ENCODE measurements at places on chromosomes 12 and 14.

DNA sequence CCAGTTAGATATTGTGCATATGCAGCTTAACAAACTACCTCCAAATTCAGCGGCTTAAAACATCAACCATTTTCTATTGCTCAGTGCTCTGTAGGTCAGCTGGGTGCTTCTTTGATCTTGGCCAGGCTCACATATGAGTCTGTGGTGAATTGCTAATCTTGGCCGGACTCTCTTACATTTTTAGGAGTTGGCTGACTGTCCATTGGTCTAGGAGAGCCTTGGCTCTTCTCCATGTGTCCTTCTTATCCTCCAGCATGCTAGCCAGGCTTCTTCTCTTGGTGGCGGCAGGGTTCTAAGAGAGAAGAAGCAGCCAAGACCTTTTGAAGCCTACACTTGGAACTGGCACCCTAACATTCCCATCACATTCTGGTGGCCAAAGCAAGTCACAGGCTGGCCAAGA, 174.3 kb upstream of the PWP1 start:
- no peak for DNase-seq

- no peak for DNase-seq
Measured at GRCh38 chr12:105522166-105522825, 191.8 kb downstream of the C12orf75 start.

GRCh38 chr14:74959596-74960180, 4.3 kb upstream of the PGF start:
- no peak for DNase-seq

- DNase-seq: no peak
Measured at GRCh38 chr12:98793121-98793520, 148.0 kb downstream of the APAF1 start.

- DNase-seq: no peak
Measured at GRCh38 chr14:98122527-98122926, 1149.5 kb downstream of the BCL11B start.

GRCh38 chr12:104951759-104952509, 6.2 kb downstream of the SLC41A2 start:
- DNase-seq: no peak

DNA sequence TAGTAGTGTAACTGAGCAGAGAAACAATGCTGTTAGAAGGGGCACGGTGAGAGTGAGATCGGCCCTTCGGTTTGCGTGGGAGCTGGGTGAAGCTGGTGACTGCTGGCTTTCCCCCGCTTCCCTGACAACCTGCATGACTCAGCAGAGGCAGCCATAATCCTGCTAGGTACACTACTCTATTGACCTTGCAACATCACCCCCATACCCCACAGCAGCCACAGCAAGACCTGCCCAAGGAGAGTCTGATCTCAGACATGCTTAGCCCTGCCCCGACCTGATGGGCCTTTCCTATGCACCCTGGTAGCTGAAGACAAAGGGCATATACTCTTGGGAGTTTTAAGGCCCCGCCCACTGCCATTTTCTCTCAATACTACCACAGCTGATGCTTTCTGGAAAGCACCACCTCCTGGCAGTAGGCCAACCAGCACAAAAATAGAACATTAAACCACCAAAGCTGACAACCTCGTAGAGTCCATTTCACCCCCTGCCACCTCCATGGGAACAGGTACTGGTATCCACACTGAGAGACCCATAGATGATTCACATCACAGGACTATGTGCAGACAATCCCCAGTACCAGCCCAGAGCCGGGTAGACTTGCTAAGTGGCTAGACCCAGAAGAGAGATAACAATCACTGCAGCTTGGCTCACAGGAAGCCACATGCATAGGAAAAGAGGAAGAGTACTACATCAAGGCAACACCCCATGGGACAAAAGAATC, 75.9 kb upstream of the RGS6 start:
- no peak for DNase-seq

DNA sequence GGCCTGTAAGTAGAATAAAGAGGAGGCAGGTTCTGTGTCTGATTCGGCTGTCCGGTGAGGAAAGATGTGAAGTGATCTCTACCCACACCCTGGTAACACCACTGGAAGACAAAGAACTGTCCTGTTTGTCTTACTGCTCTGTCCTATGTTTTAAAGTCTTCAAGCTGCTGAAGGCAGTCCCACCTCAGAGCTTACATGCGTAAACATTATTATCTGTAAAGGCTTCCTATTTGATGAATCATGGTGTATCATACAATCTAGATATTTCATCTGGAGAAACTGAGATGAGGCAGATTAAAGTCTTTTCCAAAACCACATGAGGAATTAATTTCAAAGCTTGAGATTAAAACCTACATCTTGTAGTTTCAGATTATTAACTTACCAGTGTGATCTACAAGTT, 427.6 kb downstream of the ZFP36L1 start:
- no peak for DNase-seq

DNA sequence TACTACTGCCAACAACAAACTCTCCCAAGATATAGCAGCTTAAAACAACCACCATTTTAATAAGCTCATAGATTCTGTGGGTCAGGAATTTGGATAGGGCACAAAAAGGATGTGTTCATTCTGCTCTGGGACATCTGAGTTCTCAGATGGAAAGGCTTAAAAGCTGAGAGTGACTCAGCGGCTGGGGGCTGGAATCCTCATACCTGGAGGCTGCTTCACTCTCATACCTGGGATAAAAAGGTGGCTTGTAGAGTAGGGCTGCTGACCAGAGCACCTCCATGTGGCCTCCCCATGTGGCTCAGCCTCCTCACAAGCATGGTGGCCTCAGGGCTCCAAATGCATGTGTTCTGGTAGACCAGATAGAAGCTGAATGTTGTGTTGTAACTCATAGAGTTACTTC, 20.2 kb upstream of the PELI2 start:
- no peak for DNase-seq

- DNase-seq: no peak
Measured at GRCh38 chr12:26244503-26244902, 49.1 kb downstream of the SSPN start.

- DNase-seq: no peak
Measured at GRCh38 chr12:106987846-106988245, 900 bp upstream of the MTERF2 start.

DNA sequence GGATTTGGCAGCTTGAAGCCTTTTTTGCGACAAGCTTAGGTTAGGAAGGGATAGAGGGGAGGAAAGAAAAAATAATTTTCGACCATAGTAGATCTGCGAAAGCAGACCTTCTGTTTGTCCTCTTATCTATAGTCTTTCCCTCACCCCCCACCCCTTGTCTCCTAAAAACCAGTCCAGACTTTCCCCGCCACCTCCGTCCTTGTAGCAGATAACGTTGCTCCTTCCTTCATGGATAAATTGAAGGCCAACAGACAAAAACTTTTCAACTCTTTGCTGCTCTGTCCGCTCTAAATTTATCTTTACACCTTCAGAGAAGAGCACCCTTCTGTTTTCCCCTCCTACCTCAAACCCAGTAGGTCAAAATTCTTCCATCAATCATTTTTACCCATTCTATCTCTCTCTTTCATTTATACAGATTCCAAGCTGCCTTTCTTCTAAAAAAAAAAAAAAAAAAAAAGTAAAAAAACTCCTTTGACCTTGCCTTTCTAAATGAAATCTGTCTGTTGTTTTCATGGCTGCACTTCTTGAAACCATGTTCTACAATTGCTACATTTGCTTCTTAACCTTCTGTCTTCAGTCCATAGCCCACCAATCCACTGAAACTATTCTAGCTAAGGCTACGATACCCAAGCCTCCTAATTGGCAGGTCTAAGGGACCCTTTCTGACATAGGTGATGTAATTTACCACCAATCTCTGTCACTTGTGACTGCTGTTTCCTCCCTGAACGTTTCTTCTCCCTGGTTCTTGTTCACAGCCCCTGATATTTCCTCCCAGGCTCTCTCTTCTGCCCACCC, 11.1 kb upstream of the NEMF start:
- DNase-seq: no peak

GRCh38 chr12:107355004-107355565, 261.7 kb upstream of the CRY1 start:
- DNase-seq: no peak

DNA sequence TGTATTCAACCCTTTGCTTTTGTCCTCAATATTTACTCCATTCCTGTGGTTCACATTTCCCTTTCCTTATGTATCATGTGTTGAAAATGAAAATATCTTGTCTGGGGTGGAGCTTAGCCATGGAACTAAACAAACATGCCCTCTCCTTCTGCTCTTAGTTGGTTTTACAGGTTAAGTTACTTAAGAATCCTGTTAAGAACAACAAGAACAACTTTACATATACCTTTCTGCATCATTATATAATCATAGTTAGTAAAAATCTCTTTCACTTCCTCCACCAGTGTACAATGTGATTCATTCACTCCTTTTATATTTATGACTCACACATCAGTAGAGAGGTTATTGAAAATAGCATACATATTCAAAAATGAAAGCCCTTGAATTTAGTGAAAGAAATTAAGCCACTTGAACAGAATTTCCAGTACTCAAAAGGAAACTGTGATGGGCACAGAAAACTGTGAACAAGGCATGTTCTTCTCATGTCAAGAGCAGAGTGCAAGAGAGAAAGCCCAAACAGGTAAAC, 307.7 kb downstream of the CCDC91 start:
- DNase-seq: no peak

DNA sequence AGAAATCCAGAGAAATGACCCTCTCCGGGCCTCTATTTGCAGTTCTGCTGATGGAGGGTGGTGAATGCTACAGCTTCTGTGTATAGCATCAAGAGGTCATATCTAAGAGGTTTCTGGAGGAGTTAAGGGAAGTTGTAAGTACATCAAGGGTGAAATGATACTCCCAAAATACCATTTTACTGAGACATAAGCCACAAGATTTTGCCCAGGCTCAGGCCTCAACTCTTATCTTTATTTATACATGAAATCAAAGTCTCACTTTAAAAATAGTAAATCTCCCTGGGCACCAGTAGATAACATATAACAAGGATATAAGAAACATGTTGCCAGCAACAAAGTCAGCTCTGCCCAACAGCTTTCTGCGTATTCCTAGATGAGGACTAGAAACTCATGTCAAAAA, 40.4 kb downstream of the NIN start:
- no peak for DNase-seq

DNA sequence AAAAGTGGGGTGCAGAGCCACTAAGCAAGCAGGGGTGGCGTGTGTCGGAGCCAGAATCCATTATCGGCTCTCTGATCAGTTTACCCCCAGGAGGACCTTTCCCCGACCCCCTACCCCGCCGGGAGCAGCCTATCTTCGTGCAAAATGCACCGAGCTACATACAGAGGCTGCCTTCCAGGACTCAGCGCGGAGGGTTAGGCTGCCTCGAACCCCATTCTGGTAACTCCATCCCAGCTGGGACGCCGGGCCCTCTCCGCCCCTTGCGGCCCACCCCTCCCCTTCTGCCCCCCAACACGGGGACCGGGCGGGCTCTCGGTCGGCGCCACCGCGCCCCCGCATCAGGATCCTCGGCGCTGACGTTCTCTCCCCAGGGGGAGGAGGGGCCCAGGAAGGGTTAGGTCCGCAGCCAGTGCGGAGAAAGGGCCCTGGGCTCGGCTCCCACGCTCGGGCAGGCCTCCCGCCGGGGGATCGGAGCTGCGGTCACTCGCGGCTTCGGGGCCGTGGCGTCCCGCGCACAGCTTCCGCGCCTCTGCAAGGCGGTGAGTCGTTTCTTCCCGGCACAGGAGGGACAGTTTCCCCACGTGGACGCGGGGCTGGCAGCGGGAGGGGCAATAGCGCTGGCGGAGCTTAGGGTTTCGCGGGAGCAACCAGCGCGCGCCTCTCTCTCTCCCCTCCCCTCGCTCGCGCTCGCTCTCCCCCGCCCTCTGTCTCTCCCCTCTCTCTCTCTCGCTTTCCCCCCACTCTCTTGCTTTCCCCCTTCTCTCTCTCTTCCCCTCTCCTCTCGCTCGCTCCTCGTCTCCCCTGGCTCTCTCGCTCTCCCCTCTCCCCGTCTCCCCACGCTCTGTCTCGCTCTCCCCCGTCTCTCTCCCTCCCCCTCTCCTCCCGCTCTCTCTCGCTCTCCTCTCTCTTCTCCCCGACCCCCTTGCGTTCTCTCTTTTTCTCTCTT, 12.5 kb upstream of the MAP3K9 start:
- DNase-seq: no peak

- DNase-seq: no peak
Measured at GRCh38 chr14:64349741-64350490, 38.2 kb upstream of the MTHFD1 start.

DNA sequence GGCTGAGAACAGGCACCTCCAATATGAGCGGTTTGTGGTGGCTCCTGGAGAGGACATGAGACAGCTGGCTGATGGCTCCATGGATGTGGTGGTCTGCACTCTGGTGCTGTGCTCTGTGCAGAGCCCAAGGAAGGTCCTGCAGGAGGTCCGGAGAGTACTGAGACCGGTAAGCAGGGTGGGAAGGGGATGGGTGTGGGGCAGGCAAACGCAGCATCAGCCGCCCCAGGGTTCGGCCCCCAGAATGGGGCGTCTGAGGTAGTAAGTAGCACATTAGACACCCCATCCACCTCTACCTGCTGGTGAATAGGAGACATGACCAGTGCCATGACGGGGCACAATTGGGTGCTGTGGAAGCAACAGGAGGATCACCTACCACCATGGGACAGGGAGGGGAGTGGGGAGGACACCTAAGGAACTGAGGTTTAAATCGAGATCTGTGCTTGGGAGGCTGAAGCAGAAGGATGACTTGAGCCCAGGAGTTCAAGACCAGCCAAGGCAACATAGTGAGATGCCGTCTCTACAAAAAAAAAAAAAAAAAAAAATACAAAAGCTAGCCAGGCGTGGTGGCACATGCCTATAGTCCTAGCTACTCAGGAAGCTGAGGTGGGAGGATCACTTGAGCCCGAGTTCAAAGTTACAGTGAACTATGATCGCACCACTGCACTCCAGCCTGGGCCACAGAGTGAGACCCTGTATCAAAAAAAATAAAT, 25.5 kb downstream of the ITGA7 start:
- DNase-seq: no peak

- no peak for DNase-seq
Measured at GRCh38 chr12:105825141-105825540, 313.6 kb downstream of the NUAK1 start.

DNA sequence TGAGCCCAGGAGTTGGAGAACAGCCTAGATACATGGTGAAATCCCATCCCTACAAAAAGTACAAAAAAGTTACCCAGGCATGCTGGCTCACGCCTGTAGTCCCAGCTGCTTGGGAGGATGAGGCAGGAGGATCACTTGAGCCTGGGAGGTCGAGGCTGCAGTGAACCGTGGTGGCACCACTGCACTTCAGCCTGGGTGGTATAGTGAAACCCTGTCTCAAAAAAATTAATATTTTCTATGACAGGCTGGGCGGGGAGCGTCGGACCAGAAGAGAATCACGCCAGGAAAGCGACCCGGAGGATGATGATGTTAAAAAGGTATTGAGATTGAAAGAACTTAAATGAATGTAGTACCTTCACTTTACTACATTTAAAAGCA, 2.1 kb downstream of the PNN start:
- no peak for DNase-seq

GRCh38 chr12:53890081-53890480, 48.5 kb upstream of the HOXC13 start:
- no peak for DNase-seq

DNA sequence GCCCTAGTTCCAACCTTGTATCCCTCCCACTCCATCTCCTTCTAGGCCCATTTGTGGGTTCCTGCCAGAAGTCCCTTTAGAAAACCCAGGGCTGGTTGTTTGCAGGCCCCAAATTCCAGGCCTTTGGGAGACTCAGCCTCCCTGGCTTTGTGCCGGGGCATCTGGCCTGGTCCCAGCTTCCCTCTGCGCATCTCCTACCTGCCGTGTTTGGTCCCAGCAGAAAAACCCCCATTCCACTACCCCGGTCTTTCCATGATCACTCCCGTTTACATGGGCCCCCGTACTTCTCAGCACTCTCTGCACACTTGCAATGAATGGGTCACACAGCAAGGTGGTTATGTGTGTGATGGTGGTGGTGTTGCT, 15.3 kb downstream of the KMT5A start:
- no peak for DNase-seq

All from stimulated activated CD4-positive, alpha-beta T cell treated with anti-CD3 and anti-CD28 coated beads, Interleukin-1b, Interleukin-23, amount 100 ng/mL, for 1 hour (primary cell).